NCI-H1092 (cell line): ENCODE measurements at places on chromosomes 7 and 10.

DNA sequence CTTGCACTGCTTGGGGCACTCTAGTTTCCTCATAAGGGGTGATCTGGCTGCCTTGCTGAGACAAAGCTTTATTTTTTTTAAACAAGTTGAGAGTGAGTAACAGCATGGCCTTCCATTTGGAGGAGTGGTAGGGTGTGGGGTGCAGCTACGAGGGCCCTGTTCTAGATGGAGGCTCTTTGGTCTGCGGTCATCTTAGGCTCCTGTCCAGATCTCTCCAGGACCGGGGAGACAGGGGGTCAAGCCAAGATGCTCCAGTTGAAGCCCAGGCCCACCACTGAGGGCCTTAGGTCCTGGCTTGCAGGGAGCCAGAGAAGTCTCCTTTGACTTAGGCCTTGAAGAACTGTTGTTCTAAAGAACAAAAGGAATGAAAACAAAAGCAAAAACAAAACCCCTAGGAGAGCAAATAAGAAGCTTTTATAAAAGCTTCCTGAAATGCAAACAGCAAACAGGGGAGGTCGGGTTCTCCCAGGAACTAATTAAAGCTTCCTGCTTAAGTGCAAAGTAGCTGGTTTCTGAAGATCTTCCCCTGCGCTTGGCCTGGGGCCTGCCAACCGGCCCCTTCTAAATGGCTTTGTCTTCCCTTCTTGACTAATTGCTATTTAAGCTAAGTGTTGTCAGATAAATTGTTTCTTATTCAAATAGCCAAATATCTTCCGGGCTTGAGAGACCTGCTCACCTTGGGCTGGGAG lies 259.2 kb downstream of the GLRX3 start:
- DNase-seq: no peak

- no peak for DNase-seq
Measured at GRCh38 chr7:2508327-2509215, 11.0 kb upstream of the LFNG start.

DNA sequence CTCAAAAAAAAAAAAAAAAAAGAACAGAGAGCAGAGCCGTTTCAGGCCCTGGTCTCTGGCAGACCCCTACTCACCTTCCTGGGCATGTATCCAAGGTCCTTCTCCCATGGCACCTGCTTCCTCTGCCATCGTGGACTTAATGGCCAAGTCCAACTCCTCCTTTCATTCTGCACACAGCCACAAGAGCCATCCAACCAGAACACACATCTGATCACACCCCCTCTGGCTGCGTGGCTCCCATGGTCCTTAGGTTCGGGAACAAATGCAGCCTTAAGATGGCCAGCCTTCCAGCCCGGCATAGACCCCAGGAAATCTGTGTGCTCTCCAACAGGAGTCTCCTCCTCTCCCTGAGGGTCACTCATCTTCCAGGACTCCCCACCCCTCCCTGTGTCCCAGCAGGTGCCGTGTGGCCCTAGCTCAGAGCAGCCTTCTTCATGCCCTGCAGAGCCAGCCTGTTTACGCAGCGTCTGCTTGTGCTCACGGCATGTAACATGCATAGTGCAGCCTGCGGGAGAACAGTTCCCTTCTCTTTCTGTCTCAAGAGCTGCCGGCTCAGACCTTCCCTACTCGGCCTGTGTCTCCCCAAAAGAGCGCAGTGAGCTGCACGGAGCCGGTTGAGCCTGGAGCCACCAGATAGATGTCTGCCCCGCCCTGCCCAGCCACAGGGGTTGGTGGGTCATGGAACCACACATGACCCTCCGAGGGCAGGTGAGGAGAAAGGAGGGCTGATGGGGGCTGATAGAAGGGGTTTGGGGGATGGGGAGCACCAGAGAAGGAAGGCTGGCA lies 157.3 kb downstream of the NRF1 start:
- DNase-seq: peak; percentile 88

DNA sequence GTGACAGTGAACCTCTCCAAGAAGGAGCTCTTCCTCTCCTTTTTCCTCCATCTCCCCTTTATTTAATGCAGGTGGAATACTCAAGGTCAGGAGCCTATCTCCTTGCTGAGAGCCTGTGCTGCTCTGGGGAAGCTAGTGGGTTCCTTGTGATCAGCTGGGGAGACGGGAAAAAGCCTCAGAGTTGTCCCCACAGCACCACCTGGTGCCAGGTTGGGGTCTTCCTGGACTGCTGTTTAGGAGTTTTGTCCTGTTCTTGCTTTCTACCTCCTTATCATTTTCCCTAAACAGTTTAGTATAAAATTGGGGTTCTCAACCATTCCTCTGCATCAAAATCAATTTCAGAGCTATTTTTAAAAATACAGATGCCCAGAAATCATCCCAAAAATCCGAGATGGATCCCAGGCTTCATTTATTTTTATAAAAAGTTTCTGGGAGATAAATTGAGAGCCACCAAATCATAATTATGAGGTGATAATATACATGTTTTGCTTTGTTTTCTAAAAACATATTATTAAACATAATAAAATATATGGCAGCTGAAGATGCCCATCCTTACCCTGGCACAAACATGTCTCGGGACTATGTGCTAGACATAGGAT lies 44.3 kb downstream of the MACC1 start:
- peak; percentile 44 for DNase-seq

DNA sequence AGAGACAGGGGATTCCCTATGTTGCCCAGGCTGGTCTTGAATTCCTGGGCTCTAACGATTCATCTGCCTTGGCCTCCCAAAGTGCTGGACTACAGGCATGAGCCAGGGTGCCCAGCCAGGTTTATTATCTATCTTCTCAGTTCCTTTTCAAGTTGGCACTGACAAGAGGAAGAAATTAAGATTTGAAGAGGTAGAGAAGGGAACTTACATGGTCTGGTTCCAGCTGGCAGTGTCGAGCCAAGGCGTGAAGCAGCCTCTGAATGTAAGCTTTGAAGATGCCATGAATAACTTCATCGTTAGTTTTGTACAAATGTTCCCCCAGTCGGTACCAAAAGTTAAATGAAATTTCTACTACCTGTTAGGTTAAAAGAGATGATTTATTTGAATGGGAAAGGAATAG lies 57.7 kb downstream of the TNPO3 start:
- DNase-seq: no peak

DNA sequence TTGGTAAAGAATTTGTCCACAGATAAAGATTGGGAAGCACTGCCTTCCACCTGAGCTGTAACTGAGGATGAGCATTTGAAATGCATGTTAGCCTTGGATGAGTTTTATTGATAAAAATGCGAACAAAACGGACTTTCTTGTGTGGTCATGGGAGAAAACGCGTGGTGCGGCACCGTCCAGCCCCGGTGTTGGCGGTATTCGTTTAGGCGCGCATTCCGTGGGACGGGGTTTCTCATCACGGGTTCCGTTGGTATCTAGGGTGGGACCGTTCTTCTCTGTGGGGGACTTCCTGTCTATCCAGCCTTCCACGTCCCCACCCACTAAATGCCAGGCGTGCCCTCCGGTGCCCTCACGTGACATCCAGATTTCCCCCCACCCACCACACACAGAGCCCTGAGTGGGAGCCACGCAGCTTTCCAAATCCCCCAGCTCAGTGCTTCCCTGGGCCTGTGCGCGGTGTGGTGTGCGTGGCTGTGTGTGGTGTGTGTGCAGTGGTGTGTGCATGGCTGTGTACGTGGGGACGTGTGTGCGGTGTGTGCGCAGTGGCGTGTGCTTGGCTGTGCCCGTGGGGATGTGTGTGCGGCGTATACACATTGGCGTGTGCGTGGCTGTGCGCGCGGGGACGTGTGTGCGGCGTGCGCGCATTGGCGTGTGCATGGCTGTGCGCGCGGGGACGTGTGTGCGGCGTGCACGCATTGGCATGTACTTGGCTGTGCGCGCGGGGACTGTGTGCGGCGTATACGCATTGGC lies 18.1 kb downstream of the IQCE start:
- no peak for DNase-seq

GRCh38 chr10:124641282-124642087 lies 102.7 kb downstream of the FAM53B start:
- DNase-seq: peak; percentile 12
